Stimulated activated CD4-positive, alpha-beta T cell treated with anti-CD3 and anti-CD28 coated beads, Interleukin-15, amount 100 ng/mL, for 1 hour (primary cell): ENCODE measurements at places on chromosomes 12 and 14.

- no peak for DNase-seq
Measured at GRCh38 chr14:75283833-75284563, 5.4 kb downstream of the FOS start.

DNA sequence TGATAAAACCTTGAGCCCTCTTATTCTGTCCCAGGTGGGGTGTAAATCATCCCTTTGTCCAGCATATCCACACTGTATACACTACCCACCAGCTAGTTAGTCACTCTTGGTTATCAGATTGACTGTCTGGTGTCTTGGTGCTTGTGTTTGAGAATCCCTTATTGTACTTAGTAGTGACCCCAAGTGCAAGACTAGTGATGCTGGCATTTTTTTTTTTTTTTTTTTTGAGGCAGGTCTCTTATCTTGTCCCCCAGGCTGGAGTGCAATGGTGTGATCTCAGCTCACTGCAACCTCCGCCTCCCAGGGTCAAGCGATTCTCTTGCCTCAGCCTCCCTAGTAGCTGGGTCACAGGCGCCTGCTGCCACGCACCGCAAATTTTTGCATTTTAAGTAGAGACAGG lies 5.8 kb downstream of the VRK1 start:
- no peak for DNase-seq

DNA sequence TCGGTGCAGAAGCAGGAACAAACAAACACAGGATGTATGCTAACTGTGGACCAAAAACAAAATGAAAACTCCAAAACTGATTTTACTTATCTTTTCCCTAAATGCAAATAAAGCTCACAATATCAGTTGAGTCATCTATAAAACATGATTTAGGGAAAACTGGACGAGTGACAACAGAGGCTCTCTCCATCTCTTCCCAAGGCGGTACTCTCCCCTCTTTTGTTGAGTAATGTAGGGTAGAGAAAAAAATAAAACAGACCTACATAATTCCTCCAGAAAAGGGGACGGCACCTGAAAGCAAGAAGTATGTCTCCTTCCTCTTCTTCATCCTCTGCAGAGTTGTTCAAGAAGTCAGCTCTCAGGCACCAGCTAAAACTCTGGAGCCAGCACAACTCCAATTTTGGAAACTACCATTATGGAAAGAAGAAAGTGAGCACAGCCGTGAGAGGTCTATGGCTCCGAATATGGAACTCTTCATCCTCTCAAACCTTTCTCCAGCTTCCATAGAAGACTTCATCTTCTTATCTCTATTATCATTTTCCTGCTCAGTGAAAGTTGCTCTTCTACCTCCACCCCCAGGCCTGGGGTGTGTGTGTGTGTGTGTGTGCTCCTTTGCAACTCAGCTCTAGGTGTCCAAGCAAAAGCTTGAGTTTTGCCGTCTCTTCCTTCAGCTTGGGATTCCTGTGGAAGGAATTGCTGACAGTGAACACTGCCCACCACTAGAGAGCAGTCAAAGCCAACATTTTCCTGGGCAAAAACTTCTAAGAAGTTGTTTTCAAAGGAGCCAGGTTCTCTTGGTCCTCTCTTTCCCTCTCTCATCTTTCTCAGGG lies 155.4 kb downstream of the DIO2 start:
- no peak for DNase-seq

- no peak for DNase-seq
Measured at GRCh38 chr12:117187421-117187820, 2.8 kb downstream of the FBXO21 start.

DNA sequence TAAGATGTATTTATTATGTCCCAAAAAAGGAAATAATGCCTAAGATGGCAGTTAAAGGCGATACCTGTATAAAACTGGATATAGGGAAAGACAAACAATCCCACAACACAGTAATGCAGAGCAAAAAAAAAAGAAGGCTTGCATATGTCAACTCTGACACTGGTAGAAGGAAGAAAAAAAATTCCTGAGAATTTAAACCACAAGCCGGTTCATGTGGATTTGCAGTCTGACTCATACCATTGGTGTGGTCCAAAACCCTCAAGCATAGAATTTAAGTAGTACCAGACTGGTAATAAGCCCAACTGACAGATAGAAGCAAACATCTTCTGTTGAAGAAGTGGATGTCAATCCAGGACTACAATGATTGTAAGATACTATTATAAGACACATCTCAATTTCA lies 7.2 kb downstream of the DNAI7 start:
- DNase-seq = no peak
